ENCODE measurements at places on chromosomes 3 and 15.

DNA sequence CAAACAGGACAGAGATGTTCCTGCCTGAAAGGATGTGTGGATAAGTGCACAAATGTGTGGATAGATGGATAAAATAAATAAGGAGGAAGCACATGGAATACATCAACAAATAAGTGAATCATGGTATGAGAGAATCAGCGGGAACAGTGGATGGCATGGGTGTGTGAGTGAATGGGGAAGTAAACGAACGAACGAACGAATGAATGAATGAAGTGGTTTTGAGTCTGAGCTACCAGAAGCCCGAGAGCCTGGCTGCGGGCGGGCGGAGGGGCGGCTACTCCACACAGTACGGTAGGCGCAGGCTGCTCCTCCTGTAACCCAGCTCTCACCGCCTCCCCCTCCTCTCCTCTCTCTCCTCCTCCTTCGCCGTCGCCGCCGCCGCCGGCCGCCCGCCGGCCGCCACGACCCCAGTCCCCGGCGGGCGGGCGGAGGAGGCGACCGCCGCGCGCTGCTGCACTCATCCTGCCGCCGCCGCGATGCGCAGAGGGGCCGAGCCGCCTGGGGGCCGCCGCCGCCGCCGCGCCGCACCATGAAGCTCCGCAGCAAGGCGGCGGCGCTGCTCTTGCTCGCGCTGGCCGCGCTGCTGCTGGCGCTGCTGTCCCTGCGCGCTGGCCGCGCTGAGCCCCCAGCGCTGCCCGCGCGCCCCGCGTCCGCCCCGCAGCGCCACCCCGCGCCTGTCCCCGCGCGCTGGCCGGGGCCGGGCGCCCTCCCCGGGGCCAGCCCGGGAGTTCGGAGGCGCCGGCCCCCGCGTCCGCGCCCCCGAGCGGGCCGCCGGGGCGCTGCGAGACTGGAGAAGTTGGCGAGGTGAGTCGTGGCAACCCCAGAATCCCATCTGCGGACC is at the start of gene GXYLT2:
GXYLT2 (plus strand) TSS at position 342 of the 841 bp plus-strand sequence; CDS start at position 530, 188 bp downstream.
- DNase-seq, result no peak

- DNase-seq, result no peak
These were observed 437.7 kb downstream of the SI start for GRCh38 chr3:164640591-164640990.

DNA sequence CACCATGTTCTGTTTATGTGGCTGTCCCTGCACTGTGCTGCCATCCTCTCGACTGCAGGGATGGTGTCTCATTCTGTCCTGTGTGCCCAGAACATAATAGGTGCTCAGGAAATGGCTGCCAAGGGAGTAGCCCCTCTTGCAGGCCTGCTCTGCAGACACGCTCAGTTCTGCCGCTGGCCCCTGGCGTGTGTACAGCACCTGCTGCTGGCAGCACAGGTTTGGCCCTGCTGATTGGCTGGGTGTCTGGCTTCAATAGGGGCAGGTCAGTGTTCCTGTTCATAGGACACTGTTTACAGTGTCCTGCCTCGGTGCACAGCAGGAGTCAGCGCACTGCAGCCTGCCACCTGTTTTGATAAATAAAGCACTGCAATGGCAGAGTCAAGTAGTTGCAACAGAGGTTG is 146.9 kb downstream of the DNAJB8 start:
- no peak for DNase-seq

- no peak for DNase-seq
These were observed 11.3 kb downstream of the SHISA5 start for GRCh38 chr3:48492461-48493202.

- DNase-seq, result no peak
These were observed 9.7 kb upstream of the ARID3B start for GRCh38 chr15:74531144-74531811.
